Gastrocnemius medialis (tissue), 4 donors: ENCODE measurements at places on chromosomes 13 and 19. TPM values are rescaled to one million over a fixed set of nuclear protein-coding genes. Genes with fewer than 3 reads are reported as not detected.

The ZNF83 gene
- total RNA-seq, result 8.0 TPM

The FXYD5 gene
- total RNA-seq, result 16.9 TPM

The LYPD3 gene
- total RNA-seq, result not detected

The ZNF260 gene
- total RNA-seq, result 1.3 TPM

The PLK5 gene
- total RNA-seq, result not detected

The RFX1 gene
- 2.7 TPM for total RNA-seq

The GRK1 gene
- total RNA-seq, result not detected

The SLITRK5 gene
- total RNA-seq, result not detected

GRCh38 chr13:73822668-73823592 lies 311.3 kb downstream of the KLF12 start:
- no peaks in the 10 kb centered on the region for H3K36me3 ChIP-seq
- no peaks in the 10 kb centered on the region for H3K4me1 ChIP-seq
- DNase-seq, result no peak
- H3K4me3 ChIP-seq, result no peak overlapping the region

GRCh38 chr13:50527188-50527587 lies 316.3 kb downstream of the DLEU7 start:
- no peaks in the 10 kb centered on the region for H3K27me3 ChIP-seq
- no peaks in the 10 kb centered on the region for H3K36me3 ChIP-seq
- peak overlapping the region; percentile 85 for H3K27ac ChIP-seq
- peaks cover 65% of the 10 kb centered on the region for H3K4me1 ChIP-seq

DNA sequence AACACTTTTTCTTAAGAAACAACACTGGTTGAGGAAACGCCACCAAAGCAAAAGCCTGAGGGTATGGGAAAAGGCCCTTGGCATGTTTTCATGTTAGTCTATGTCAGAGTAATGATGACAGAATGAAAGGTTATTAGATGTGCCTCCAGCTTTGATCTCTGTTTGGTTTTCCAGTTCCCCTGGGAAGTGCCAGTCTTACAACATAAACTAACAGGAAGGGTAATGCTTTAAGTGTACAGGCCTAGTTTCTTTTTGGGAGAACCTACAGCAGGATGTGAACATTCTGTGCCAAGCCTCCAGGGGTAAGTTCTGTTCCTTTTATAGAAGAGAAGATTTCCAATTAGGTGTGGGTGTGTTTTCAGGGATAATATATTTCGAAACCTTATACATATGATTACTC lies 121.7 kb downstream of the FNDC3A start:
- no peaks in the 10 kb centered on the region for H3K36me3 ChIP-seq
- no peak for DNase-seq
- H3K27me3 ChIP-seq, result no peaks in the 10 kb centered on the region
- H3K4me1 ChIP-seq, result peaks cover 23% of the 10 kb centered on the region
- peak overlapping the region; percentile 58 for H3K27ac ChIP-seq

GRCh38 chr13:99367106-99367616 lies 60.0 kb upstream of the GPR183 start:
- no peak for DNase-seq
- H3K27ac ChIP-seq, result no peak overlapping the region
- H3K4me1 ChIP-seq, result peaks cover 15% of the 10 kb centered on the region
- H3K4me3 ChIP-seq, result no peak overlapping the region
- no peaks in the 10 kb centered on the region for H3K36me3 ChIP-seq

GRCh38 chr13:31859571-31859970 lies 120.2 kb downstream of the RXFP2 start:
- H3K4me1 ChIP-seq, result peaks cover 19% of the 10 kb centered on the region
- no peaks in the 10 kb centered on the region for H3K27me3 ChIP-seq
- H3K27ac ChIP-seq, result peak overlapping the region; percentile 29
- H3K4me3 ChIP-seq, result no peak overlapping the region
- H3K36me3 ChIP-seq, result no peaks in the 10 kb centered on the region

DNA sequence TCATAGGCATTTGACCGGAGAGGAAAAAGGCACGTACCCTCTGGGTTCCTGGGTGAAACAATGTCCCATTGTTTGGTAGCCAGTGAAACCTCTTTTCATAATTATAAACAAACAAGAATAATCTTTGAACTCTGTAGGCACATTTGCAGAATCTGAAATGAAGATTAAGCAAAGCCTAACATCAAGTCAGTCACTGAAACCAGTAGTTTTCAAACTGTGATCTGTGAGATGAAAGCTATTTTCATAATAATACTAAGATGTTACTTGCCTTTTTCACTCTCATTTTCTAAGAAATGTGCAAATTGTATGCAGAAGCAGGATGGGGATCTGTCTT lies 105.4 kb downstream of the WDFY2 start:
- no peak overlapping the region for H3K27ac ChIP-seq
- no peak overlapping the region for H3K4me3 ChIP-seq
- H3K27me3 ChIP-seq, result no peaks in the 10 kb centered on the region
- no peak for DNase-seq
- no peaks in the 10 kb centered on the region for H3K36me3 ChIP-seq

- H3K4me3 ChIP-seq, result no peak overlapping the region
- H3K36me3 ChIP-seq, result peaks cover 85% of the 10 kb centered on the region
- no peak overlapping the region for H3K27ac ChIP-seq
- DNase-seq, result no peak
- no peaks in the 10 kb centered on the region for H3K4me1 ChIP-seq
These were observed 51.7 kb downstream of the MYH14 start for GRCh38 chr19:50255115-50255514.

GRCh38 chr19:51293571-51294210 lies 17.8 kb upstream of the IGLON5 start:
- H3K27ac ChIP-seq, result no peak overlapping the region
- no peak overlapping the region for H3K4me3 ChIP-seq
- DNase-seq, result no peak
- H3K36me3 ChIP-seq, result no peaks in the 10 kb centered on the region

DNA sequence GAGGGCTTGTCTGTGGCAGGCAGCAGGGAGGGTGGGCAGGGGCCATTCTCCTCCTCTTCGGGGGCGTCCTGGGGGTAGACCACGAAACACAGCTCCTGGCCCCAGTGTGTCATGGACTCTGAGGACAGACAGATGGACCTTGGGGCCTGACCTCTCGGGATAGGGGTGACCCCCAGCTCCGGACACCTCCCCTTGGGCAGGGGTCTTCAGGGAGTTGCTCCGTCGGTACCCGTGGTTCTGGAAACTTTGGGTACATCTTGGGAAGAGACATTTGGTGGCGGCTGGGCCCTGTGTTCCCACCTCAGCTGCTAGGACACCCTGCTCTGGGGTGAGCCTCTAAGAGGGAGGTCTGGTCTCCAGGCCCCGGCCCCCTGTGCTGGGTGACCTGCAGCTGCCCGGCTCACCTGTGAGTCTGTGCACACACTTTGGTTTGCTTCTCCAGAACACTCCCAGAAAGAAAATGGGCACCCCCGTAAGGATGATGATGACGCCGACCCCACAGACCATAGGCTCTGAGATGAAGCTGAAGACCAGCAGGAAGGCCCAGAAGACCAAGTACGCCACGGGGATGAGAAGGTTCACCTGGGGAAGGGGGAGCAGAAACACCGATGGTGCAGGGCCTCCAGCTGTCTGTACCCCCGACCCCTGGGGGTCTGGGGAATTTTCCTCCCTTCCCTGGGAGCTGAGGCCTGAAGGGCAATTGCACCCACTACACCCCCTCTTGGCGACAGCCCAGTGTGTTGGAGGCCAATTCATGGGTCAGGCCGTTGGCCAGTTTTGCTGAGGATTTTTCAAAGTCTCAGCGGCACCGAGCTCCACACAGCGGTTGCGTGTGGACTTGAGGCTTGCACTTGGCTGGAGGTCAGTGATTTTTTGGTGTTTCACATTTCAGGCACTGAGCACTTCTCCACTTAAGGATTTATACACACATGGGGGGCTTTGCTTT lies 15.0 kb downstream of the LRP3 start:
- no peak overlapping the region for H3K27ac ChIP-seq
- no peaks in the 10 kb centered on the region for H3K27me3 ChIP-seq
- H3K4me1 ChIP-seq, result no peaks in the 10 kb centered on the region
- H3K4me3 ChIP-seq, result no peak overlapping the region
- DNase-seq, result no peak

DNA sequence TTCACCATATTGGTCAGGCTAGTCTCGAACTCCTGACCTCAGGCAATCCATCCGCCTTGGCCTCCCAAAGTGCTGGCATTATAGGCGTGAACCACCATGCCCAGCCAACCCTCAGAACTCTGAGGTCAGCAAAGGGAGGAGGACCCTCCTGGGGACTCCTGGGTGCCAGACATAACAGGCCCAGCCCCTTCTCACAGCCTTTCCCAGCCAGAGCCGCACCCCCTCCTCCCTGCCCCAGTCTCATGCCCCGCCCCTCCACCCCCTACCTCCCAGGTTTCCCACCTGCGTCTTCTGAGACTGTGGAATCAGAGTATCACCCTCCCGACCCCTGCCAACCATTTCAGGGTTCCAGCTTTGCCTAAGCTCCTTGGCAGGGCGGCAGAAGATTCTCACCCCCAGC lies 5.2 kb downstream of the IGLON5 start:
- H3K4me1 ChIP-seq, result no peaks in the 10 kb centered on the region
- H3K36me3 ChIP-seq, result no peaks in the 10 kb centered on the region

- H3K27ac ChIP-seq, result no peak overlapping the region
- DNase-seq, result no peak
- peaks cover 16% of the 10 kb centered on the region for H3K4me1 ChIP-seq
These were observed 57.3 kb upstream of the IRS2 start for GRCh38 chr13:109843695-109844094.

- no peak for DNase-seq
- no peak overlapping the region for H3K4me3 ChIP-seq
- H3K27ac ChIP-seq, result no peak overlapping the region
These were observed 41.0 kb upstream of the CNMD start for GRCh38 chr13:52780611-52781010.

GRCh38 chr19:54141356-54141755 lies 3.8 kb downstream of the CNOT3 start:
- no peak overlapping the region for H3K4me3 ChIP-seq
- H3K4me1 ChIP-seq, result peaks cover 21% of the 10 kb centered on the region
- peaks cover 47% of the 10 kb centered on the region for H3K36me3 ChIP-seq
- no peak overlapping the region for H3K27ac ChIP-seq
- DNase-seq, result no peak

DNA sequence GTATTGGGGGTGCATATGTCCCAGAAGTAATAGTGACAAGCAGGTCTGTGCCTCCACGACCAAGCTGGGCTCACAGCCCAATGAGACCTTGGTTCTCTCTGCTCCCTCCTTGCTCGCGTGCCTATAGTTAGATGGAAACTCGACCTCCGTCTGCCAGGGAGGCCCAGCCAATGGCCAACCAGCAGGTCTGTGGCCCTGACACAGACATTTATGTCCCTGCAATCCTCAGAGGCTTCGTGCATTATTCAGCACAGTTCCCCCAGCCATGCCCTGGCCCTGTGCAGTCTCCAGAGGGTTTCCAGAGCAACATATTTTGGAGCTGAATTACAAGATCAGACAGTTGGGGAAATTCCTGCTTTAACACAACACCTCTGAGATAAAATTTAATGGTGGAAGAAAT lies 105.1 kb downstream of the UQCRFS1 start:
- no peak overlapping the region for H3K4me3 ChIP-seq
- no peaks in the 10 kb centered on the region for H3K36me3 ChIP-seq
- H3K4me1 ChIP-seq, result no peaks in the 10 kb centered on the region
- no peaks in the 10 kb centered on the region for H3K27me3 ChIP-seq

DNA sequence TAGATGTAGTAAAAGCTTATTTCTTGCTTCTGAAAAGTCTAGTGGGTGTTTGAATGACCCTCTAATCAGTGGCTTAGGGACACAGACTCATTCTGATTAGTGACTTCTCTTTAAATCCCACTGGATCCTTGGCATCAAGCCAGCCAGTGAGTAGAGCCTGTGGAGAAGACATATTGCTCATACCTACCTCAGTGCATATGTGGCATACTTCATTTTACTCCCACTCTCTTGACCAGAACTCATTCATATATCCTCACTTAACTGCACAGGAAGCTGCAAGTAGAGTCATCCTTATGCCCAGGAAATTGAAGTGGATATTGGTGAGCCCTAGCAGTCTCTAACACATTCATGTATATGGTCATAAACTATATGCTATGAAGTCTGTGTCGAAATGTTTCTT lies 148.3 kb downstream of the PDS5B start:
- H3K4me1 ChIP-seq, result peaks cover 18% of the 10 kb centered on the region
- DNase-seq, result no peak
- H3K27ac ChIP-seq, result no peak overlapping the region
- H3K36me3 ChIP-seq, result no peaks in the 10 kb centered on the region
- no peak overlapping the region for H3K4me3 ChIP-seq

GRCh38 chr19:4987692-4988370 lies 18.9 kb downstream of the KDM4B start:
- peak overlapping the region; percentile 18 for H3K27ac ChIP-seq
- peaks cover 67% of the 10 kb centered on the region for H3K4me1 ChIP-seq

GRCh38 chr19:51727349-51727880 lies 3.6 kb upstream of the HAS1 start:
- DNase-seq, result no peak
- H3K27ac ChIP-seq, result no peak overlapping the region
- H3K27me3 ChIP-seq, result peaks cover 23% of the 10 kb centered on the region
- H3K4me1 ChIP-seq, result no peaks in the 10 kb centered on the region
- no peak overlapping the region for H3K4me3 ChIP-seq

DNA sequence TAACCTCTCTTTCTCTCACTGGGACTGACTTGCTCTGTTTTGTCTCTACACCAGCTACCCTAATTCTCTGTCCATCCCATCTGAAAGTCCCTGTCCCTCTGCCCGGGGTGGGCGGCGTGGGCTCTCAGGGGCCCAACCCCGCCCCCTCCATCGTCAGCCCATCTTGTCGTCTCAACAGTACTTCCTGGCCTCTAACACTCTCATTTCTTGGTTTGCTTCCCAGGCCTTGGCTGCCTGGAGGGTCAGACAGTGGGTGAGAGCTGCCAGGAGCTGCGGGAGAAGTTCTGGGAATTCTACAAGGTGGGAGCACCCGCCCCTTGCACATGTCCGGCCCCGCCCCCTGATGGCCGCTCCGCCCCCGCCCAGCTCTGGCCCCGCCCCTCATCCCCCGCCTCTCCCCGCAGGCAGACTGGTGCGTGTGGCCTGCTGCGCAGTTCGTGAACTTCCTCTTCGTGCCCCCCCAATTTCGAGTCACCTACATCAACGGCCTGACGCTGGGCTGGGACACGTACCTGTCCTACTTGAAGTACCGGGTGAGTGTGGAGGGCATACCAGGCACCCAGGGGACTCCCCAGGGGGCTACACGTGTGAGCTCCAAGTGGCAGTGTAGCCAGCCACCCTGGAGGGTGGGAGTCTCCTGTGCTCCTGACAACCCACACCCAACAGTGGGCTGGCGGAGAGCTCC lies 1.7 kb downstream of the MPV17L2 start:
- DNase-seq, result no peak
- H3K4me1 ChIP-seq, result peaks cover 11% of the 10 kb centered on the region
- no peaks in the 10 kb centered on the region for H3K27me3 ChIP-seq
- H3K4me3 ChIP-seq, result peak overlapping the region; percentile 11
- peaks cover 12% of the 10 kb centered on the region for H3K36me3 ChIP-seq
